Fibroblast of skin of abdomen (primary cell): ENCODE measurements at places on chromosomes 11 and 22.

DNA sequence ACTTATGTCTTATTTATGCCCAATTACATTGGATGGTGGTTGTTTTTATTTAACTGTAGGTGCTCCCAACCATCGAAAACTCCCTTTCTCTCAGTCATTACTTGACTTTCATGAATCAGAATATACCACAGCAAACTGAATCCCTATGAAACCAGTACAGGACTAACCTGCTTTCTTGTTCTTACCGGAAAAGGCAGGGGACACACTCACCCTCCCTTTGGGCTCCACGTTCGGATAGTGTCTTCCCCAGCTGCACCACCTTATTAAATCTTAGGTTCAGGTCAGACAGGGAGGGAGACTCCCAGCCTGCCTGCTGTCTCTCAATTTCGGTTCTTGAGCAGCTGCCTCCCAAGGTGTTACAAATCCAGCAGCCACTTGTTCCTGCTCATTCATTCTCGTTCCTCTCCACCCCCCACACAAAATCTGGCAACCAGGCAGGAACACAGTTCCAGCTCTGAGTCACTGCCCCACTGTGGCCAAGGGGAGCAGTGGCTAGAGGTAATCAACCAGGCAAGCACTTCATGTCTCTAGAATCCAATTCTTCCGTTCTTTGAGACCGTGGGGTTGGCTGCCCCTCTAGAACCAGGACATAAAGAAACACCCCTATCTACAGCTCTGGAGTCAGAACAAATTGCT, 133.0 kb downstream of the PLEKHA7 start:
- peak; percentile 43 for DNase-seq

DNA sequence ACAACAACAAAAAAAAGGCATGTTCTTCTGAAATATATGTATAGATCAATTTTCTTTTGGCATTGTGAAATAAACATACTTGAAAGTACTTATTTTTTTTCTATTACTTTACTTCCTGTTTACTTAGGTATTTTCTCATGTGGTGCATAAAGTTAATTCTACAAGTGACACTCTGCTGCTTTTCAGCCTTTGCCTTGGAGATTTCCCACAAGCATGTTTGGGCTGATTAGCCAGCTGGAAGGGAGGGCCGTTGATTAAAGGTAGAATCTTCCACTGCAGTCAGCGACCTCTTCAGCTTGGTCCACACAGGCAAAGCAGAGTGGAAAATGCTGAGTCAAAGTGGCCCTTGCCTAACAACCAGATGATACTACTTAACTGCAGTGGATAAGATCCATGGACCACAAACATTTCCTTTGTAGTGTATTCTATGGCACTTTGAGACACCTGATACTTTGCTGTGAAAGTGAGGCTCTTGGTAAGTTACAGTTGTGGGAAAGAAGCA, 176.0 kb downstream of the ARHGAP42 start:
- DNase-seq: peak; percentile 87

GRCh38 chr11:60528934-60529333, 13.7 kb downstream of the MS4A13 start:
- DNase-seq: no peak

GRCh38 chr11:97269527-97269926, 879.7 kb downstream of the JRKL start:
- no peak for DNase-seq

- DNase-seq: no peak
Measured at GRCh38 chr22:39765046-39765445, 128.5 kb downstream of the ENTHD1 start.
